ENCODE measurements at places on chromosomes 11 and 22.

GRCh38 chr11:101866619-101867491 lies 48.0 kb upstream of the CEP126 start:
- DNase-seq = no peak

DNA sequence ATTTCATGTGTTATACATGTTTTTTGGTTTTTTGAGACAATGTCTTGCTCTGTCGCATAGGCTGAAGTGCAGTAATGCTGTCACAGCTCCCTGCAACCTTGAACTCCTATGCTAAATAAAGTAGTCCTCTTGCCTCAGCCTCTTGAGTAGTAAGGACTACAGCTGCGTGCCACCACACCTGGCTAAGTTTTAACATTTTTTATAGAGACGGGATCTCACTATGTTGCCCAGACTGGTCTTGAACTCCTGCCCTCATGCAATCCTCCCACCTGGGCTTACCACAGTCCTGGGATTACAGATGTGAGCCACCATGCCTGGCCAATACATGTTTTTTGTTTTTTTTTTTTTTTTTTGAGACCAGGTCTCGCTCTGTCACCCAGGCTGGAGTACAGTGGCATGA lies 33.9 kb downstream of the SWAP70 start:
- DNase-seq = no peak

DNA sequence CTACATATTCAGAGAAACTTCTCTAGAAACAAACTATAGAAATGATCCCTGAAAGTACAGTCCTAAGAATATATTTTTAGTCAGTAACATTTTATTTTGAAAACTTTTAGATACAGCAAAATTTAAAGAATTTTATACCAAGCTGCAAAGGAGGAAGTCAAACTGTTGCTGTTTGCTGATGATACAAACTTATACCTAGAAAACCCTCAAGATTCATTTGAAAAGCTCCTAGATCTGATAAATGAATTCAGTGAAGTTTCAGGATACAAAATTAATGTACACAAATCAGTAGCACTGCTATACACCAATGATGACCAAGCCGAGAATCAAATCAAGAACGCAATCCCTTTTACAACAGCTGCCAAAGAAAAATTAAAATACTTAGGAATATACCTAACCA lies 10.1 kb downstream of the ZBTB44 start:
- DNase-seq = no peak

DNA sequence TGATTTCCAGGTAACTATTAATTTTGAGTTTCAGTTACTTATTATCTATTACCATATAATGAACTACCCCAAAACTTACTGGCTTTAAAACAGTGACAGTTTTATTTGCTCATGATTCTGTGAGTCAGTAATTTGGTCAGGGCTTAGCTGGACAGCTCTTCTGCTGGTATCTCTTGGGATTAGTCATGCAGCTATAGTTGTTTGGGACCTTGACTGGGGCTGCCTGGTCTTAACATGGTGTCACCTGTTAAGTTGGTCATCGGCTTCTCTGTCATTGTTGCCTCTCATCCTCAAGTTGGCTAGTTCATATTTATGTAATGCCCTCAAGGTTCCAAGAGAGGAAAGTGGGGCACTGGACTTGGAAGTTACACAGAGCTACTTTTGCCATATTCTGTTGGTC lies 177.5 kb downstream of the TMEM135 start:
- DNase-seq = no peak

- no peak for DNase-seq
Measured at GRCh38 chr11:4577761-4578160, 3.8 kb upstream of the OR52I2 start.

All from kidney (tissue), 22 donors.